ENCODE measurements at places on chromosomes 7 and 10.

GRCh38 chr7:37665352-37666022 is 18.1 kb upstream of the GPR141 start:
- no peak for DNase-seq

DNA sequence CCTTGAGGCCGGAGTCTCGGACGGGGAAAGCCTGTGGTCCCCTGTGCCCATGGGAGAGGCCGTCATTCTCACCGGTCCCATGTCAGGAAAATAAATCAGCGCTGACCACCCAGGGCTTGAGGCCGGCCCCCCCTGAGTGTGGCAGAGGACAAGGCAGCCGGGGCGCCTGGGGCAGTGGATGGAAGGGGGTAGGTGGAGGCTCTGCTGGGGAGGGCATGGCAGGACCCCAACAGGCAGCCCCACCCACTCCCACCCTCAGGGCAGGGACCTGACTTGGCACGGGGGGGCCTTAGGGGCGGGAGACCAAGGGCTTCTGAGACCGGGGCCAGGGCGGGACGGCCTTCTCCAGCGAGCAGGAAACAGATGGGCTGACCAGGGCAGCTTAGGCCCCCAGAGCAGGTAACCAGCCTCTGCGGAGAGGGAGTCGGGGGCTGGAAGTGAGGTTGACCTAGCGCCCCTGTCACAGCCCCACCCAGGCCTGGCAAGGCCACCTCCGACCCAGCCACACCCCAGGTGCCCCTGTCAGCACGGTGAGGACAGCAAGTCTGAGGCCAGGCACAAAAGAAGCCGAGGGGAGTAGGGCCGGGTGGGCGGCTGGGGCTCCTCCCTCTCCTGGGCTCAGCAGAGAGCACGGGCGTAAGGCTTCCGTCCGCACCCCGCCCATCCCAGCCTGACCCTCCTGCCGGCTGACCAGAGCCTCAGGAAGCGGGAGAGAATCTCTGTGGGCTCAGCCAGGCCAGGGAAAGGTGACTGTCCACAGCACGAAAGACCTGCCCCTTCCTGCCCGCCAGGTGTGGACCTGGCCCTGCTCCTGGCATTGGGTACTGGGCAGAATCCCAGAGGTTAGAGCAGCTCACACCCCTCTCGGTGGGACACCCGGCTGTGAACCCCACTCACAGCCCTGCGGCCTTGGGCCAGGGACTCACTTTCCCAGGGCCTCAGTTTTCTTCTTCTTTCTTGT is 87.4 kb downstream of the FOXL3 start:
- no peak for DNase-seq

- no peak for DNase-seq
Measured at GRCh38 chr10:79019441-79020014, 49.2 kb upstream of the ZMIZ1 start.

DNA sequence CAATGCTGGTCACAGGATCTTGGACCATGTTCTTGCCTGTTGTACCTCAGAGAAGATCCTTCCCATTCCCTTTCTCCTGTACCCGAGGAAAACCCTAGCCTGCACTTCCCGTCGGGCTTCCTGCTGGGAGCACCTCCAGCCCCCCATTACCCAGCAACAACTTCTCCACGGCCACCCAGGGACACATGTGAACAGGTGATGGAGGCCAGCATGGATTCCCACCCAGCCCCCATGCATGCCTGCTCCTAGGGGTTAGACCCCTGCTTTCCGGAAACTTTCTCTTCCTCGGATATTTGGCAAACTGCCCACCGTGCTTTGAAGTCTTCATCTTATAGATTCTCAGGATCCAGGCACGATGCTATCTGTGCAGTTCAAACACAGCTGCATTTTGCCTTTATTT is 67.3 kb downstream of the CALML3 start:
- no peak for DNase-seq

- DNase-seq: no peak
Measured at GRCh38 chr7:127713758-127714157, 61.8 kb downstream of the SND1 start.

DNA sequence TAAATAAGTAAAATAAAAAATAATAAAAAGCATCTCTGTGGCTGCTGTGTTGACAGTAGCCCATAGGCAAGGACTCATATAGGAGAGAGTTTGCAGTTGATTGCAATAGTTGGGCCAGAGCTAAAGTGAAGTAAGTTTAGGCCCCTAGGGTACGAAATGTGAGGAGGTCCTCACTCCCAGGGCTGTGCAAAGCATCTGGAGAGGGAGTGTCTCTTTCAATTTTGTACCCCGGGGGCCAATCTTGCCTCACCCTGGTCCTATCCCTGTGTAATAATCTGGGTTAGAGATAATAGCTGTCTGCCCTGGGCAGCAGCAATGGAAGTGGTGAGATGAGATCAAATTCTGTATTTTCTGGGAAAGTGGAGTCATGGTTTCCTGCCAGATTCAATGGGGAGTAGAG is 365.7 kb downstream of the GATA3 start:
- DNase-seq: no peak

- DNase-seq: no peak
Measured at GRCh38 chr7:82053453-82054032, 283.7 kb upstream of the HGF start.

DNA sequence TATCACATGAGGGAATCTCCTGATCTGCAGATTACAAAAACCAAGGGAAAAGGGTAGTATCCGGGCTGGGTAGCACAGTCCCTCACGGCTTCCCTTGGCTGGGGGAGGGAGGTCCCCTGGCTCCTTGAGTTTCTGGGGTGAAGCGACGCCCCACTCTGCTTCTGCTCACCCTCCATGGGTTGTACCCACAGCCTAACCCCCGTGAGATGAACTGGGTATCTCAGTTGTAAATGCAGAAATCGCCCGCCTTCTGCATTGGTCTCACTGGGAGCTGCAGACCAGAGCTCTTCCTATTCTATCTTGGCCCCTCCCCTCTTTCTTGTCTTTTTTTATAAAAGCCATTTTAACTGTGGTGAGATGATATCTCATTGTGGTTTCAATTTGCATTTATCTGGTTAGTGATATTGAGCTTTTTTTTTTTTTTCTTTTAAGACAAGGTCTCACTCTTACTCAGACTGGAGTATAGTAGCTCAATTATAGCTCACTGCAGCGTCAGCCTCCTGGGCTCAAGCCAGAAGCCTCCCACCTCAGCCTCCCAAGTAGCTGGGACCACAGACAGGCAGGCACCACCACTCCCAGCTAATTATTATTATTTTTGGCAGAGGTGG is 87.8 kb downstream of the ABCC2 start:
- DNase-seq: no peak

DNA sequence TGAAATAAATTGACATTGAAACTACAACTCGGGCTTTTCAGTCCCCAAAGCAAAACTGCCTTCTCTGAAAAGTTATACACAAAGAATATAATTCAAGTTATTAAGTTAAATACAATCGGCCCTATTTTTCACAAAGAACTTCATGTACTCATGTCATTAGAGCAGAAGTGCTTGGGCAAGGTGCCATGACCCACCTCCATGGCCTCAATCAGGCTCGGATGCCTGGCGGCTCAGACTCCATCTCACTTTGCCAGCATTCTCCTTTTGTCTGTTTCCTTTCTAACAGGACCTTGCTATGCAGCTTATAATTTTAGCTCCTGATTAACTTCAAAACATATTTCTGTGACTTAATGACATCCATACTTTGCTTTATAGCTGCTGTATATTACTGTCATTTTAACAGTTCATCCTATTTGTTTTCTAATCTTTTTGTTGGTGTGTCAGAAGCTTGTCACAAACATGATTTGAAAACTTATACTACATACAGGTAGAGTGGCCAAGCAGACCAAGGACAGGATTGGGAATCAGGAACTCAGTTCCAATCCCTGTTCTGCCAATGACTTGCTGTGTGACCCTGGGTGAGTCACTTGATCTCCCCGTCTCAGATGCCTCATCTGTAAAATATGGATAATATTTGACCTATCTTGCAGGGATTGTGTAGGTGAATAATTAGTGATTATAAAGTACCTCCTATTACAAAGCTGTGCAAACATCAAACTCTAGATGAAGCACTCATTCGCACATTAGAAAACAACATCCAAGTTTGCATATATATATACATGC is 60.8 kb upstream of the ITGA8 start:
- no peak for DNase-seq

- DNase-seq: peak; percentile 4
Measured at GRCh38 chr10:63521416-63522276, 445 bp downstream of the REEP3 start.

DNA sequence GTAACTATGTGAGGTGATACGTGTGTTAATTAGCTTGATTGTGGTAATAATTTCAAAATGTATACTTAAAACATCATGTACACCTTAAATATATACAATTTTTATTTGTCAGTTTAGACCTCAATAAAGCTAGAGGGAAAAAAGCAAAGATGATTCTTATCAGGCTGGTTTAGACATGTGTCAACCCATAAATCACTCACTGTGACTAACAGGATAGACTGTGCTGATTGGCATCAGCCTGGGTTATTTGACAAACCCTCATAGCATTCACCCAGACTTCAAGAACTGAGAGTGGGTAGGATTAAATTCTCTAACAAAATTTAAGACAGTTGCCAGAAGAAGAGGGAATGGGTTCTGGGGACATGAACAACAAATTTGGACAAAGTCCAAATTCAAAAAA is 73.8 kb upstream of the TMEM140 start:
- DNase-seq: no peak

Data from stimulated activated CD8-positive, alpha-beta memory T cell treated with anti-CD3 and anti-CD28 coated beads, Interleukin-7, amount 100 ng/mL, for 1 hour (primary cell).